ENCODE measurements at places on chromosomes 13 and 19.

DNA sequence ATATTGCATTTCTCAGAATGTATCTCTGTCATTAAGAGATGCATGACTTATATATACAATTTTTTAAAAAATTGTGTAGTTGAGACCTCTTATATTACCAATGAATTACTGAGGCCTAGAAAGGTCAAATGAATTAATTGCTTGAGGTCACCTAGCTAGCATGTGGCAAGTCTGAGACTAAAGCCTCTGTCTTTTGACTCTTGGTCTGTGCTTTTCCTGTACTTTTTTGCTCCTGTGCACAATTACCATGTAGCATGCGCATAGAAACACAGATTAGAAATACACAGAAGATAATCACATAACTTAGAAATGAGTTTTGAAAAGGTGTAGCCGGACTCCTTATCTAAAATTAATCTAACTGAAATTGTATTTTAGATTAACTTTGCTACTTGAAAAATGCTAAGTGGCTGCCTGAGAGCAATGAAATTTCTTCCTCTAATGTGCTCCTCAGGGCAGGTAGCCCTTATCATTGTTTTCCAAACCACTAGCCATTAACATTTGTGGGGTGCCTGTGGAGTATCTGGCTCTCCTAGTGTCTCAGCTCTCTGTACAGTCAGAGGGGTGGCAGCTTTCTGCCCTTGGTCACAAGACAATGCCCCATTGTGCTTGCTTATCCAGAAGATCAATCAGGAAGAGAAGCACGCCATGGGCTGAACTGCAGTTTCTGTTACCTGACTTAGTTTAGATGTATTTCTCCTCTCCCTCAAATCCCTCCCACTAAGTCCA, 119.6 kb downstream of the RFC3 start:
- H3K4me3 ChIP-seq: no peak overlapping the region
- H3K4me1 ChIP-seq: peaks cover 5% of the 10 kb centered on the region
- no peak for DNase-seq

- H3K36me3 ChIP-seq: no peaks in the 10 kb centered on the region
- peak overlapping the region; percentile 30 for H3K4me3 ChIP-seq
- peaks cover 27% of the 10 kb centered on the region for H3K4me1 ChIP-seq
These were observed 16.5 kb downstream of the LRRC4B start for GRCh38 chr19:50551715-50552187.

- H3K27me3 ChIP-seq: no peaks in the 10 kb centered on the region
- no peak overlapping the region for H3K4me3 ChIP-seq
- H3K36me3 ChIP-seq: no peaks in the 10 kb centered on the region
These were observed 313.3 kb downstream of the LIG4 start for GRCh38 chr13:107901996-107902562.

DNA sequence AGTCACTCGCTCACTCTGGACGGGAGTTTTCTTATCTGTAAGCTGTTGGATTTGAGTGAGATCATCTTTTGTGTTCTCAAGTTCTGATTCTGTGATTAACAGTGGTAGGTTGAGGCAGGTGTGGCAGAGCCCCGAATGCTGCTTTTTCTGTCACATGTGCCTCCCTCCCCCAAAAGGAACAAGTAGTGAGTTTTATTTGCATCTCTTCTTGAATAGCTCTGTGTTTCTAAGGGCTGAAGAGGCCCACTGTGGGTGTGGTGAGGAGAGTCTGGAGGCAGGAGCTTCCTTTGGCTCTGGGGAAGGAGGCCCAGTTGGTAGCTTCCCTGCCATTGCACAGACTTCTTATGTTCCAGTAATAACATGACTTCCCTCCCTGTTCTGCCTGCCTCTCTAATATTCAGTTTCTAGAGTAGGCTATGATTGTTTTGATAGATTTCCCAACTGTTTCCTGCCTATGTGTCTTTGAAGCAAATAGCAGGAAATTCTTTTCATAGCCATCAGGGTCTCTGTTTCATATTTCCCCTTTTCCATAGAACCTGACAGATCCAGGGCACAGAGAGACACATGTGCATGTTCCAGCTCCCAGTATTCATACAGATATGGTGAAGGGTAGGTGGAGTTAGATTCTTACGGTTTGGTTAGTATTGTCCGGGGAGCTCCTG, 23.9 kb upstream of the CXCL17 start:
- peak overlapping the region; percentile 22 for H3K27ac ChIP-seq
- no peak overlapping the region for H3K4me3 ChIP-seq
- peaks cover 4% of the 10 kb centered on the region for H3K4me1 ChIP-seq
- H3K27me3 ChIP-seq: no peaks in the 10 kb centered on the region
- no peaks in the 10 kb centered on the region for H3K36me3 ChIP-seq

DNA sequence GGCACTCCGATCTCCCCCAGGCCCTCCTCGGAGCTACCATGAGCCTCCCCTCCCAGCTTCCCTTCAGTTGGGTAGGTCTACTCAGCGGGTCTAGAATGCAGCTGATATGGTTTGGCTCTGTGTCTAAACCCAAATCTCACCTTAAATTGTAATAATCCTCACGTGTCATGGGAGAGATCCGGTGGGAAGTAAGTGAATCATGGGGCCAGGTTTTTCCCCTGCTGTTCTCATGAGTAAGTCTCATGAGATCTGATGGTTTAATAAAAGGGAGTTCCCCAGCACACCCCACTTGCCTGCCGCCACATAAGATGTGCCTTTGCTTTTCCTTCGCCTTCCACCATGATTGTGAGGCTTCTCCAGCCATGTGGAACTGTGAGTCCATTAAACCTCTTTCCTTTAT, 14.5 kb upstream of the DOCK9 start:
- no peak overlapping the region for H3K27ac ChIP-seq
- H3K4me1 ChIP-seq: no peaks in the 10 kb centered on the region
- H3K27me3 ChIP-seq: no peaks in the 10 kb centered on the region
- H3K4me3 ChIP-seq: no peak overlapping the region
- DNase-seq: no peak
- H3K36me3 ChIP-seq: no peaks in the 10 kb centered on the region

- no peak for DNase-seq
- H3K27me3 ChIP-seq: no peaks in the 10 kb centered on the region
- H3K4me1 ChIP-seq: no peaks in the 10 kb centered on the region
- no peak overlapping the region for H3K4me3 ChIP-seq
- H3K27ac ChIP-seq: no peak overlapping the region
- no peaks in the 10 kb centered on the region for H3K36me3 ChIP-seq
These were observed 18.8 kb downstream of the TMEM143 start for GRCh38 chr19:48344892-48345291.

DNA sequence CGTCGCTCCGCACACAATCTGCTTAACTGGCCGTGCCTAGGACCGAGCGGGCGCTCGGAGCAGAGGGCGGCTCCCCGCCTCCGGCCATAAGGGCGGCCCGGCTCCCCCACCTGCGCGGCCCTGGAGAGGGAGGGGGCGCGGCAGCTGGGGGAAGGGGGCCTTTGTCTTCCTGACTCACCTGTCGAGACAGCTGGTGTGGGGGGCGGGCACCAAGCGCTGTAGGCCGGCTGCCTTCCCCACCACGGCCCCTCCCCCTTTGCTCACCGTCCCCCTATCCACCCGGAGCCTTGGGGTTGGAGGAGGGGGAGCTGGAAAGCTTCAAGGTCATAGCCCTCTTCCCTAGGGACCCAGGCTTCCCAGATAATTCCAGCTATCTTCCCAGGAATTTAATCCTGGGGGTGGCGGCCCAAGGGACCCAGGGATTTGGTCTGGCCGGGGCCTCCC, 1.2 kb downstream of the VASP start:
- H3K36me3 ChIP-seq: no peaks in the 10 kb centered on the region
- peak overlapping the region; percentile 96 for H3K27ac ChIP-seq
- peak; percentile 91 for DNase-seq
- H3K4me1 ChIP-seq: peaks cover 58% of the 10 kb centered on the region
- peak overlapping the region; percentile 90 for H3K4me3 ChIP-seq

GRCh38 chr13:77409412-77409811, 82.5 kb upstream of the MYCBP2 start:
- no peak overlapping the region for H3K27ac ChIP-seq
- DNase-seq: no peak
- no peak overlapping the region for H3K4me3 ChIP-seq
- H3K27me3 ChIP-seq: no peaks in the 10 kb centered on the region
- no peaks in the 10 kb centered on the region for H3K4me1 ChIP-seq
- H3K36me3 ChIP-seq: no peaks in the 10 kb centered on the region

DNA sequence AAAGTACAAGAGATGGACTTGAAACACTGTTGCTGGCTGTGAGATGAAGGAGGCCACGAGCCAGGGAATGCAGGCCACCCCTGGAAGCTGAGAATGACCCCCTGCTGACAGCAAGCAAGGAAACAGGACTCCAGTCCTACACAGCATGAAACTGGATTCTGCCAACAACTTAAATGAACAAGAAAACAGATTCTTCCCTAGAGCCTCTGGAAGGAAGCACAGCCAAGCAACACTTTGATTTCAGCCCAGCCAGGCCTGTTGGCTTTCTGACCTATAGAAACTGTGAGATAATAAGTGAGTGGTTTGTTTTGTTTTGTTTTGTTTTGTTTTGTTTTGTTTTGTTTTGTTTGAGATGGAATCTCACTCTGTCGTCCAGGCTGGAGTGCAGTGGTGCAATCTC, 105.3 kb upstream of the CACNA1A start:
- DNase-seq: no peak
- H3K27ac ChIP-seq: no peak overlapping the region
- no peaks in the 10 kb centered on the region for H3K4me1 ChIP-seq
- no peaks in the 10 kb centered on the region for H3K36me3 ChIP-seq
- no peak overlapping the region for H3K4me3 ChIP-seq

DNA sequence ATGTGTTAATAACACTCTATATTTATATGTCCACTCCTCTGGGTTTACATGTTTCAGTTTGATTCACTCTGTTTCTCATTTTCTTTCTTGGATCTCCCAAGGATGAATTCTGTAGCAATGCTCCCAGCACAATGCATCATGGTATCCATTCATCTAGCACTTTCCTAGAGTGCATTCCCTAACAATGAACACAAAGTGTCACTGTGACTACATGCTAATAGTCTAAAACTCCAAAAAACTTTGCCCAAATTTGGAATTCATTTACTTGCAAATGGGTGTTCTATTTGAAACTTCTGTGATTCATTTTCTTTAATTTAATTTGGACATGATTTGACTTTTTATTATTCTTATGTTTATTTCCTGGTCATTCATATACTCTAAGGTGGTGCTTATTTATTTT, 286.3 kb downstream of the POU4F1 start:
- no peaks in the 10 kb centered on the region for H3K4me1 ChIP-seq
- no peak overlapping the region for H3K27ac ChIP-seq
- H3K36me3 ChIP-seq: no peaks in the 10 kb centered on the region

- DNase-seq: no peak
- H3K36me3 ChIP-seq: no peaks in the 10 kb centered on the region
- H3K4me3 ChIP-seq: no peak overlapping the region
- peaks cover 24% of the 10 kb centered on the region for H3K4me1 ChIP-seq
- no peaks in the 10 kb centered on the region for H3K27me3 ChIP-seq
- peak overlapping the region; percentile 70 for H3K27ac ChIP-seq
These were observed 31.7 kb downstream of the TSHZ3 start for GRCh38 chr19:31317570-31317969.

DNA sequence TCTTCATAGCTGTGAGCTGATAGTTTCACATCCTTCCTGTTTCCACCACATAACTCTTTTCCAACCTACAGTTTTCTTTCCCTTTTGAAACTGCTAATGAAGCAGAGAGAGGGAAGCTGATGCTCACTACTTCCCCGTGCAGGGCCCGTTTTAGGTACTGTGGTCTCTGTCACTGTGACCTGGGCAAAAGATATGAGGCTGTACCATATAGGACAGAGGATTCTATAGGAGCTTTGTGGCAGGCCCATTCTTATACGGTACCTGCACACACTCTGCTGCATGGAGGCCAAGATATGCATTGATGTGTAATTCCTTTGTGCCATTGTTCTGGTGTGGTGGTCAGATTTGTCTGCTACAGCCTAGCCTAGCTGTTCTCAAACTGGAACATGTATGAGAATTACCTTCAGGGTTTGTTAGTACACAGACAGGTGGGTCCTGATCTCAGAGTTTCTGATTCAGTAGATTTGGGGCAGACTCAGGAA, 577.3 kb downstream of the LMO7 start:
- no peak for DNase-seq
- H3K27me3 ChIP-seq: no peaks in the 10 kb centered on the region
- H3K27ac ChIP-seq: no peak overlapping the region
- no peaks in the 10 kb centered on the region for H3K4me1 ChIP-seq

- no peak overlapping the region for H3K4me3 ChIP-seq
- H3K27me3 ChIP-seq: no peaks in the 10 kb centered on the region
- H3K4me1 ChIP-seq: peaks cover 63% of the 10 kb centered on the region
These were observed 44.4 kb upstream of the NPAS1 start for GRCh38 chr19:46975011-46975924.
